Activated CD4-positive, alpha-beta T cell treated with anti-CD3 and anti-CD28 coated beads, Interleukin-2, amount 50 U/mL, for 24 hours (primary cell): ENCODE measurements at places on chromosomes 2 and 18.

DNA sequence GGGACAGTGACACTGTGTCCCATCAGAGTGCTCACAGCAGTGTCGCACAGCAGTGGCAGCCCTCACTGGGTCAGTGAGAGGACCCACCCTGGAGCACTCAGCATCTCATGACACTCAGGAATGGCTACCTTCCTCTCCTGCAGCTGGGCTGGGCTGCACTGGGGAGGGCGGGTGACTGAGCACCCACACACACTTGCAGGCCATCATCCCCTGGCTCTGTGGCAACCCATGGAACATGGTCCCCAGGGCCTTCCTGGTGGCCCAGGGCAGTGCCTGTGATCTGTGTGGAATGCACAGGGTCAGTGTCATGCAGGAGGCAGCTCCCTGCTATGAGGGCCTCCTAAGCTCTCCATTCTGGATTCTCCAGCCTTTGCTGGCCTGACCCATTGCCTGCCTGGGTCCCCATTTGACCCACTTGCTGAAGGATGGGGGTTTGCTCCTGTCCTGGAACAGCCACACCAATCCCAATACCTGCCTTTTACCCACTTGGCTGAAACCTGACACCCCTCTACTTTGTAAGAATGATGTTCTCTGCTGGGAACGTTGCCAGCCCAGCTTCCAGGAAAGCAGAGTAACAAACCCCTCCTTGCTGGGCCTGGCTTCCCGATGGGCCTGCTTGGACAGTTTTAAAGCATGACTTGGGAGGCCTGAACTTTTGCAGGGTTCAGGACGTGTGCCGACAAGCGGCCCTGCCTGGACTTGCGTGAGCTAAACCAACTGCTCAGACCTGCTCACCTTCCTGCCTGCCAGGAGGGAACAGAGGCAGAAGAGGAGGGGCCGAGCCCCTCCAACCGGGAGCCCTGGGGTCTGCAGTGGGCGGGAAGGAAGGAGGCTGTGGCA, 13.7 kb downstream of the HS6ST1 start:
- DNase-seq = no peak

- no peak for DNase-seq
These were observed at the start of gene DQX1 for GRCh38 chr2:74525717-74526648. Gene DQX1 (minus strand): TSS chr2:74526231. CDS start chr2:74525729, 502 bp downstream.

- DNase-seq = no peak
These were observed 55.2 kb downstream of the UNC50 start for GRCh38 chr2:98663511-98664090.

DNA sequence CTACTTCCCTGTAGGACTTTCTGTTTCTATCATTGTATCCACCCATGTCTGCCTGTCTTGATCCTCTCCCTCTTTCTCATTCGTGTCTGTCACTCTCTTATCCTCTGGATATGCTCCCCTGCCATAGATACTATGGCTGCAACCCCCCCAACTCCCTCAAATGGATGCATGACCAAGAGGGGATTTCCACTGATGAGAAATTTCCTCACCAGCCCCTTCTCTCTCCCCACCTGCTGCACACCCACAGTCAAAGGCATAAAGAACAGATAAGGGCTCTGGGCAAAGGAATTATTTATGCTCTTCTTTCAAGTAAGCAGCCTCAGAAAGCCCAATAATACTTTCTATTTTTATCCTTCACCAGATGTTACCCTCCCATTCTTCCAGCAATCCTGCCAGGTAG, 121.3 kb downstream of the FOXI3 start:
- no peak for DNase-seq

- no peak for DNase-seq
These were observed 1.3 kb upstream of the OTOS start for GRCh38 chr2:240141736-240142135.

DNA sequence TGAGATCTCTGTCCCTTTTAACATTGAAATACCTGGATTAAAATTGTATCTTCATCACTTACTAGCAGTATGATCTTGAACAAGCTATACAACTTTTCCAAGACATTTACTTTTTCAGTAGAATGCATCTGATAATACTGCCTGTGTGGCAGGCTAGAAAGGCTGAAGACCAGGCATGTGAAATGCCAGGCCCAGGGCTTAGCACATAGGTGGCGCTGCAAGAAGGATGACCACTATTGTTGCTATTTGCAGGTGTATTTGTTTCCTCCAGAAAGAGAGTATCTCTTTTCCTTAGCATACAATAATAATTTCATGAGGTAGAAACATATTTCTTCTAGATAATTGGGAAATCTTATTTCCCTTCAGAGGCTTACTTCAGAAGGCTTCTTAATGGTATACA, 331.3 kb downstream of the THSD7B start:
- DNase-seq = no peak

DNA sequence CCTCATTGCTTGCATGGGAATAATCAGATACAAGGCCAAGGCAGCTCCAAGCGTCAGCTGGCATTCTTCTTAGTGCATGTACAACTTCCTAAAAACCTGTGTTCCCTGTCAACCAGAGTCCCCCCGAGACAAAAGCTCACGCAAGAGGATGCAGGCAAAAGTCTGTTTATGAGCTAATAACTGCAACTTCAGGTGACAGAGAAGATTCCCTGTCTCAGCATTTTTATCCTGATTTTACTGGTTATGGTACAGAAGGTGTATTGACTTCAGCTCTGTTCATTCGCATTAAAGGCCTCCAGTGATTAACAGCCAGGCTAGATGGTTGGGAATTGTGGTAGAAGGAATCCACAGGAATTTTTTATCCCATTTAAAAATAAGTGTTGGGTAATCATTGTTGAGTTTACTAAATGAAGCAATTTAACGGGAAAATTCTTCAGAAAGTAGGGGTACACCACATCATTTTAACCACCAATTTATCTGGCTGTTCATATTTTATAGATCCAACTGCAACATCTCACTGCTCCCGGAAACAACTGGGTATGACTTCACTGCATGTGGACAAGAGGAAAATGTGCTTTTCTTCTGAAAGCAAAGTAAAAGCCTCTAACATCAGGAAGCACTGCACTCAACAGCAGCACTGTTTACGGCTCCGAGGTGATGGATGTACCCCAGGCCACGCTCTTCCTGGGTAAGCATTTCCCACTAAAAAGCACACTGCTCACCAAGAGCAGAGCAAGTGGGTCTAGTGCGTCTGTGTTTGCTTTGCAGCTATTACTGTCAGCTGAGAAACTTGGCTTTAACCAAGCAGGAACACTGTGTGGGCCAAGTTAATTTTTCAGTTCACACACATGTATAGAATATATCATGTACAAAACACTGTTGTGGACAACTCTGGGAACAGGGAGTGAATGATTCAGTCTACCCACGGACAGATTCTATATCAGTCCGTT, 31.9 kb downstream of the CCBE1 start:
- no peak for DNase-seq

- DNase-seq = no peak
These were observed 13.0 kb upstream of the APCDD1 start for GRCh38 chr18:10441472-10441871.

DNA sequence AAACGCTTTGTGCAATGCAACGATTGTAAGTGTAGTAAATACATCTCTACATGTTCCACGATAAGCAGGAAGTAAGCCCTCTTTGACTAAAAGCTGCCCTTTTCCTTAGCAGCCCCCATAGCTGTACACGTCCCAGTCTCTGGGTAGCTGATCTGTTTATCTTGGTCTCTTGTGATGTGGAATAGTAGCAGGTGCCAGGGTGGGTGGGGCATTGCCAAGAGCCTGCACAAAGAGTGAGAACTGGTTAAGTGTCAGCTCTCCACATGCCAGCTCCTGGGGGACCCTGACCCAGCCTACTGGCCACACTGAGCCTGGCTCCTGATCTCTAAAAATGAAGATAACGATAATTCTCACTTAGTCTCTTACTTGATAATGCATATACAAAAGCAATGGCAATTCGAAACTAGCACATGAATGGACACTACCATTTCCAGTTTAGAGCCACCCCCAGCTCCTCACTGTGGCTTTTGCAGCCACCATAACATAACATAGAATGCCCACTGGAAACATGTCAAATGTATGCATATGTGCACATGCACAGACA, 92.3 kb downstream of the MYT1L start:
- no peak for DNase-seq

DNA sequence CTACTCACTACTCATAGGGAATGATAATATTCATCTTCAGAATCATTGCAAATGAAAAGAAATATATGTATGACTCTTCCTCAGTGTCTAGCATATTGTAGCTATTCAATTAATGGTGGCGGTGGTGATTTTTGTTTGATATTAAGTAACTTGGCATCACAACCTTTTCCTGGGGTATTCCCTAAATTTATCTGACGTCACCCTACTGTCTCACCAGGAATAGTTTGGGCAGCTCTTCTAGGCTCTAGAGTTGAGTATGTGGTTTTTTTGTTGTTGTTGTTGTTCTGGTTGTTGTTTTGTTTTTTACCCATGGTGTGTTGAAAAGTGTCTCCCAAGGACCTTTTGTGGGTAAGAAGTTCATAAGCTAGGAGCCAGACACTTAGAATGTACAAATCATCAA, 1320.3 kb upstream of the LRRTM1 start:
- DNase-seq = no peak

- DNase-seq = no peak
These were observed 32.3 kb upstream of the IMPA2 start for GRCh38 chr18:11948852-11949523.

DNA sequence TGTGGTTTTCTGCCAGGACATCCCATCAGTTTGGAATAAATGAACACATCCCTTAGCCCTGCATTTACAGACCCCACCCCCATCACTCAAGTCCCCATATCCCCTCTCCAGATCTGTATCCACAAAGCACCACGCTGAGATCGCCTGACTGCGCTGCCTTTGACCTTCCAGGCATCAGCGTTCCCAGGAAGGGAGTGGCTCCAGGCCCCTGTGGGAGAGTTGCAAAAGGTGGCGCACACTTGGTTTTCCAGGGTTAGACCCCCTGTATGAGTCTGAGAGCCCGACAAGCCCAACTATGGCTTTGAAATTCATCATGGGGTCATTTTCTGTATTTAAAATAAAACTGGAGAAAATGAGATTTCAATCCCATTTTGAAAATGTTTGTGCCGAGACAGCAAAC, 137.0 kb upstream of the ZNF236 start:
- DNase-seq = no peak

DNA sequence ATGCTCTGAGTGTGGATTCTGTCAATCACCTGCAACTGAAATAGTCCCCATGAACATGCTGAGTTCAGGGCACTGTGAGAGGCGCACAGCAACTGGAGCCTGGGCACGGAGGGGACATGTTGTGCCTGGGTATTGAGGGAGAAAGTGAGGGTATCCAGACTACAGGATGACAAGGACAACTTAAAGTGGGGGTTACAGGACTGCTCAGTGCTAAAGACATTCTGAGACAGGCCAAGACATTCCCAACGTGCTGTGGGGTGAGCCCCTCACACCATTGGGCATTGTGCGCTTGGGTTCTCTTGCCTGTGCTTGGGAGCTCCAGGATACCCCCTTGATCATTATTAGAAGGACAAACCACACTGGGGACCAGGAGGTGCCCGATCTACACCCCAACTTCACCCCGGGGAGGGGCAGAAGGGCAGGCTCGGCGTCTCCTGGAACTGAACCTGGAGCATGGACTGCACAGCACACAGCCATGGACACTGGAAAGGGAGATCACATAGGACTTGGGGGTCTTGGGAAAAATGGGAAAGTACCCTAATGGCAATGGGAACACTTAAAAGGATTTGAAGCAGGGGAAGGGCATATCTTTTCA, 72.5 kb upstream of the HDAC4 start:
- no peak for DNase-seq

DNA sequence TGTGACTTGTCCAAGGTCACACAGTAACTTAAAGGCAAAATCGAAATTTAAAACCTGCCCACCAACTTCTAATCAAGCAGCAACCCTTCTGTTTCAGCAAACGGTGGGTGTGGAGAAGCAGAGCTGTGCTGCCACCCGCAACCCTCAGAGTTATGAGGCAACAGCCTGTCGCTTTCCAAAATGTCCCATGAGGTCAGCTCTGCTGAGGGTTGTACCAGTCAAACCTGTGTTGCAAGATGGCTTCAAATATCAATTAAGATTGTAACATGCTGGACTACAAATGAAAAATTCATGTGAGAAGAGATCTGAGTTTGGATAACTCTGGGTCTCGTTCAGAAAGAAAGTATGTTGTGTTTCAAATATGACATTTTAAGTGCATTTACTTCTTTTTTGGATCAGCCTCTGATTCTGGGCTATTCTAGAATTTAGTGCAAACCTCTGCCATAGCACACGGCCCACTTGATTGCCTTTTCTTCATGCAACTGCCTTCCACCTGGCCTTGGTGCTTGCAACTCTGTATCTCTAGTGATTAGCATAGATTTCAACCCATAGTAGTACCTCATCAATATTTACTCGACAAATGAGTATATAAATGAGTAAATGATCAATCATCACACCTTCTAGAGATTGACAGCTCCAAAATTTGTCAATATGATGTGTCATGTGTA, 69.3 kb downstream of the TIMM21 start:
- DNase-seq = no peak

GRCh38 chr2:29450596-29451222, 335.5 kb downstream of the CLIP4 start:
- DNase-seq = no peak

GRCh38 chr2:70724366-70724765, 43.6 kb downstream of the ADD2 start:
- DNase-seq = no peak

GRCh38 chr2:207039225-207039624, 99.9 kb downstream of the CPO start:
- DNase-seq = no peak

DNA sequence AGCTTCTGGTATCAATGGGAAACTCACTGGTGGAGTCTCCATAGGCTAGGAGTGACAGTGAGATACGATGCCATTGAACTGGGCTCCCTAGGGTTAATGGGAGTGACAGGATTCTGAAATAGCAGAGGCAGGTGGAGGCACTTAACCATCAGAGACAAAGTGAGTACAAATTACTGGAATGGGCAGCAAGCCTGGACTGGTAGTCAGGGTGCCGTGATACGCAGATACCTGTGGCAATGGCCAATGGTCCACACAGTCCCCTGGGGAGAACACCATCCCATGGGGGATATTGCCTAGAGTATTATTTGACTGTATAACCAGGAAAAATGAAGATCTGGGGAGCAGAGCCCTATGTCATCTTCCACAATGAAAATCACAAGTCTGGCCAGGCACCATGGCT, 17.3 kb downstream of the CHCHD5 start:
- DNase-seq = no peak

DNA sequence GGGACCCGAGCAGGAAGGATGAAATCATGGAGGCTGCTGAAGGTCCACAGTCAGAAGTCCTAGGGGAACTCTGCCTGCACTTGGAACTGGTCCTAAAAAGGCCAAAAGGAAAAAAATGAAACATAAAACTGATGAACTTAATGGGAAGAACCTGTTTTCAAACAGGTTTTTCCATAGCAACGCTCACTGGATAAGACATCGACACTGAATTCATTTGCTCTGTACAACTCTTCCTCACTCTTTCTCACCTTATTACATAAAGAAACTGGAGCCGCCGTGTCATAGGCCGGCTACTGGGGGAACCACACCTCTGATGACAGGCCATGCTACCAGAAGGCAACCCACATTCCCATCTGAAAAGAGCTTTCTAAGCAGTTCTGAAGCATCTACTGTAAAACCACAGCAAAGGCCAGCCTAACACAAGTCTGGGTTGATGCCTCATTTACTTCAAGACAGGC, 83.6 kb downstream of the FARSB start:
- DNase-seq = no peak
